ENCODE measurements at places on chromosomes 2 and 18.

- no peak for DNase-seq
These were observed 15.9 kb upstream of the LHCGR start for GRCh38 chr2:48771241-48772014.

DNA sequence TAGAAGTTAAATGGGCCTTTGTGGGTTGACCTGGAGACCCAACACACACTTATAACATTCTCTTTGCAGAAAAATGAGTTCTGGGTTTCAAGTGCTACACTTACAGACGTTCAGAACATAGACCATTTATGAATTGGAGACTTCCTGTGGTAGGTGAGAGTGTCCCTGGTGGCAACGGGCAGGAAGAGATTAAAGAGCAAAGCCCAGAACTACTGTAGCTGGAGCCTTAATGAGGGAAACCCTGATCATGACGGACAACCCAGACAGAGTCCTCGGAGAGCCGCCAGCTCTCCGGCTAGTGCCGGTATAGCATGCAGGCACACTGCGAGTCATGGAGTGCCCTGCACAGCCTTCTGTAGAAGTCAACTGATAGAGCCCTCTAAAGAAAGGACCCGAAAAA lies 44.5 kb upstream of the RMDN2 start:
- no peak for DNase-seq

- peak; percentile 72 for DNase-seq
These were observed 866 bp upstream of the SF3B6 start for GRCh38 chr2:24076849-24077534.

DNA sequence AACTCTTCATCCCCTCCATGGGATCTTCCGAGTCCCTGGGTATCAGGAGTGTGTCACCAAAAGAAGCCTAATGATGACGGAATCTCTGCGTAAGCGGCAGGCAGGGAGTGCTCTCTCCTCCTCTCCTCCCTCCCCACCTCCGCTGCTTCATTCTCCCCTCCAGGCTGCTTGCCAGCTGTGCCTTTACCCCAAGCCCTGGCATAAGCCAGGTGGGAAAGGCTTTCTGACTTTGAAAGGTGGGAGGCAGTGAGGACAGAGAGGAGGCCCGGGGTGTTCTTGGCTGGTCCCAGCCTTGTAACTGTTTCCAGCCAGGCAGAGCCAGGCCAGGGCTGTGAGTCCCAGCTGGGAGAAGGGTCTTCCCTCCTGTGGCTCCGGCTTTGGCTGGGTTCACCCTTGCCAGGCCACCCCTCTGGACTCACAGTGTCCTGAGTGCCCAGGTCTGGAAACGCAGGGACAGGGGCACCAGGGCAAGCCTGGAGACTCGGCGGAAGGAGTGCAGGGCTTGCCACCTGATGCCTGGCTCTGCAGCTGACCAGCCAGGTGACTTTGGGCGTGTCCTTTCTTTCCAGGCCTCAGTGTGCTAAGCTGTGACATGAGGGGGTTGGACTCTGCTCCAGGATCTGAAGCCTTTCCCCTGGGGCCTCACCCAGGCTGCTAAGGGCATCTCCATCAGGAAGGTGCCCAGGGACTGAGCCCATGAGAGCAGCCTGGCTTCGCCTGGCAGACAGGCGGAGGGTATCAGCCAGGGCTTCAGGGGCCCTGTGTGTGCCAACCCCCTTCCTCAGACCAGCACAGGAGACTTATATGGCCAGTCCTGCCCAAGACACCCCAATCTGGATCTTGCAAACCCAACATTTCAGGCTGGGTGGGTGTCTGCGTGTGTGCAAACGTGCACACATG lies 32.7 kb upstream of the HPCAL1 start:
- DNase-seq, result no peak

DNA sequence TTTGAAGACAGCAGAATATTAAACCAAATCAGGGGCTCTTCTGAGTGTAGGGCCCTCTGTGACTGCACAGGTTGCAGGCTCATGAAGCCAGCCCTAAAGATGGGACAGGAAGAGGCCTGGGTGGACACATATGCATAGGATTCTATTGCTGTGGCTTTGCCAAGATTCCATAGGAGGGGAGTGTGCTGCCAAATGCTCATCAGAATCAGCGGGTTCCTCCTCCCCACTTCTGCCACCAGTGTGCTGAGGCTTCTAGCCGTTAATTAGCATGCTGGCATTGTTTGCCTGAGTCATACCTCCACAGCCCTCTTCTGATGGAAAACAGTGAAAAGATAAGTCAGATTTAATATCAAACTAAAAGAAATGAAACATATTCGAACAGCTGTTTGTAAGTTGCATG lies 103.9 kb upstream of the TMEFF2 start:
- DNase-seq, result no peak

DNA sequence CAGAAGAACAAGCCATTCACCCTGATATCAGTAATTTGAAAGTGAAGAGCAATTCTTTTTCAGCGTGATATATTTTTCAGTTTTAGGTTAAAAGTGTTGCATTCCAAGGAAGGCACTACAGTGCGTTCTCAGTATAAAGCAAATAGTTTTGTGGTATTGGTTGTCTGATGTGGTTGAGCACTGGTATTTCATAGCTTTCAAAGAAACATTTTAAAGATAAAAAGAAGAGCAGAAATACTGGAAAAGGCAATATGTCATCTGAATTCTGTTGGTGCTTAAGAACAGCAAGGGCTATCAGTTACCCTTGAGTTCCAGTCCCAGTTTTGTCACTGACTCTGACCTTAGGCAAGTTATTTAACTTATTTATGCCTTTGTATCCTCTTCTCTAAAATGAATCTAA lies 191.6 kb downstream of the BABAM2 start:
- DNase-seq, result no peak

GRCh38 chr2:84121-84520 lies 37.8 kb upstream of the FAM110C start:
- no peak for DNase-seq

GRCh38 chr2:9276074-9276473 lies 69.5 kb downstream of the ASAP2 start:
- DNase-seq, result no peak

- no peak for DNase-seq
These were observed 22.4 kb upstream of the CD28 start for GRCh38 chr2:203683932-203684556.

- DNase-seq, result no peak
These were observed 228.3 kb upstream of the SIX3 start for GRCh38 chr2:44713170-44713569.

- no peak for DNase-seq
These were observed 79.4 kb upstream of the ZNF532 start for GRCh38 chr18:58785171-58785805.

GRCh38 chr2:160581448-160581847 lies 87.8 kb upstream of the RBMS1 start:
- DNase-seq, result no peak

DNA sequence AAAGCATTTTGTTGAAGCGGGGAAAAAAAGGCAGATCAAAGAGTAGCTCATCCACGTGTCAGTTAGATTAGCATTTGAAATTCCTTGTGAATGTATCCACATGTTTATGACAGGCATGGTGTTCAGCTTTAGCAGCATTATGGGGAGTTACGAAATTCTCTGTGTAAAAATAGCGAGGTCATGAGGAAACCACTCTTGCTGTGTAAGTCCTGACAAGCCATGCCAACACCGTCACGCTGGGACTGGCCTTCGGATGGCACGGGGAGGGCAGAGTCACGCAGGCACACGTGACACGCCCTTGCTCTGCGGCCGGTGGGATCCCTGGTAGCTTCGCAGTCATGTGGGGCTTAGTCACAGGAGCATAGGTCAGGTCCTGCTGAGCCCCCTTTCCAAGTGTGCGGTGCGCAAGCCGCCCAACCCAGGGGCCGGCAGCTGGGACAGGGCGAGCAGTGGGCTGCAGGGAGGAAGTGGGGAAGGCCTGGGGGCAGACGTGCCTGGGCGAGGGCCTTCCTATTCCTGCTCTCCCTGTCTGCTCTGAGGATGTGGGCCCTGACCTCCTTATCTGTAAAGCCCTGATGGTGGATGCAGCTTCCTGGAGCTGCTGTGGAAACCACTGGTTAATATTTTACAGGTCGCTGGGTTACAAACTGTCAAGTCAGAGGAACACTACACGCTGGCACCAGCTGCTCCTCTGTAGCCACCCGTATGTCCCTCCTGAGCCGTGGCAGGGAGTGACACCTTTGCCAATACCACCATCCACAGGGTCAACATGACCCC lies 18.0 kb downstream of the MBP start:
- DNase-seq, result no peak

- DNase-seq, result no peak
These were observed 64.2 kb downstream of the RBMS1 start for GRCh38 chr2:160429248-160430000.

GRCh38 chr2:121147766-121148165 lies 137.2 kb downstream of the TFCP2L1 start:
- no peak for DNase-seq

DNA sequence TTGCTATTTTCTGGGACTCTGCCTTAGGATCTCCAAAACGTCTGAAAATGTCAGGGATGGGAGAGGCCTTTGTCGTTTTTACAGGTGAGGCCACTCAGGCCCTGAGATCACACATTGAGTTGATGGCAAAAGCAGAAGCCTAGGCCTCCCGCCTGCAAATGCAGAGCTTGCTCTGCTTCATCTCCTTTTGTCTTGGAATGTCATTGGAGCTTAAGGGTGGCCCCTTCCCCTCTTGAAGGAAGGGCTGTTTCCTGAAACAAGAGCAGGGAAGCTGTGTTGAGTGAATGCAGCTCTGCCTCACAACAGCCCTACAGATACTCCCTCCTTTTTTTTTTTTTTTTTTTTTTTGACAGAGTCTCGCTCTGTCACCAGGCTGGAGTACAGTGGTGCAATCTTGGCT lies 123.5 kb downstream of the GLI2 start:
- DNase-seq, result no peak

DNA sequence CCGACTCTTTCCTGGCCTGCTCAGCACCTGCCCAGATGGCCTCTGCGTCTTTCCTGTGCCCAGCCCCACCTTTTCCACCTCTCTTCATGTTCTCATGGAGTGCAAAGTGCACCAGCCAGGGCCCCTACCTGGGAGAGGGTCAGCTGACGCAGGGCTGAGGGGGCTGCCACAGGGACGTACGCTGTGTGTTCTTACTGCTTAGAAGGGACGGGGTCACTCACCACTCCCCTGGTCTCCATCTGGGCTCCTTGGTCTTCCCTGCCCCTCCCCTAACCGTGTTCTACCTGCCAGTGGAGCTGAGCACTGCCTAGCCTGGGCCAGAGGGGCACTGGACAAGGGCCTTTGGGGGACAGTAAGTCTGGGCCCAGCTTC lies 8.6 kb downstream of the ERFE start:
- DNase-seq, result peak; percentile 11

DNA sequence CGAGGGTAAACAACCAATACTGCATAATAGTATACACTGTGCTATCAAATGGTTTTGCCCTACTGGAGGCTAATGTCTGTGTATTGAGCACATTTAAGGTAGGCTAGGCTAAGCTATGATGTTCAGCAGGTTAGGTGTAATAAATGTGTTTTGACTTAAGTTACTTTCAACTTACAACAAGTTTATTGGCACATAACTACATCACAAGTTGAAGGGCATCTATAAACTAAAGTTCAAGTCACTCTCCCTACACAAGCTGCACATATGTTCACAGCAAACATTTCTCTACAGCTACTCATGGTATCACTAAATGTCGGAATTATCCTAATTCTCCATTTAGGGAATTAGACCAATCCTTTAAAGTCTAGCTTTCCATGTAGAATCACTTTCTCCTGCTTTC lies 11.4 kb downstream of the ARL5A start:
- DNase-seq, result no peak

Data from right kidney (tissue), 9 donors.